ENCODE measurements at places on chromosomes 4 and X.

- DNase-seq = no peak
These were observed 98.2 kb downstream of the HS6ST2 start for GRCh38 chrX:132860200-132860599.

- DNase-seq = no peak
These were observed 53.5 kb downstream of the TMEM131L start for GRCh38 chr4:153519687-153520086.

- no peak for DNase-seq
These were observed 95.2 kb upstream of the RPS6KA3 start for GRCh38 chrX:20361890-20362262.

DNA sequence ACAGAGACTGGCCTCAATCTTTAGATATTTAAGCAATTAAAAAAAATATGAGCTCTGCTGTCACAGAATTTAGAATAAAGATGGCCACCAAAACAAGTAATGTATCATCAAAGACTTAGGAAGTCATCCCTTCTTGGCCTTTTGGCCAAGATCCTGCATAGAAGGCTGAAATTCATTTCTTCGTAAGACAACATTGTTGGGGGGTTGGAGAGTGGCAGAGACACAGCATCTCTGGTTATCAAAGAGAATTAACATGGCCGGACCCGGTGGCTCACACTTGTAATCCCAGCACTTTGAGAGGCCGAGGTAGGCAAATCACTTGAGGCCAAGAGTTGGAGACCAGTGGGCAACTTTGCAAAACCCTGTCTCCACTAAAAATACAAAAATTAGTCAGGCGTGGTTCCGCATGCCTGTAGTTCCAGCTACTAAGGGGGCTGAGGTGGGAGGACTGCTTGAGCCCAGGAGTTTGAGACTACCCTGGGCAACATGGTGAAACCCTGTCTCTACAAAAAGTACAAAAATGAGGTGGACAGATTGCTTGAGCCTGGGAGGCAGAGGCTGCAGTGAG lies 4.0 kb downstream of the PPM1K start:
- DNase-seq = no peak

DNA sequence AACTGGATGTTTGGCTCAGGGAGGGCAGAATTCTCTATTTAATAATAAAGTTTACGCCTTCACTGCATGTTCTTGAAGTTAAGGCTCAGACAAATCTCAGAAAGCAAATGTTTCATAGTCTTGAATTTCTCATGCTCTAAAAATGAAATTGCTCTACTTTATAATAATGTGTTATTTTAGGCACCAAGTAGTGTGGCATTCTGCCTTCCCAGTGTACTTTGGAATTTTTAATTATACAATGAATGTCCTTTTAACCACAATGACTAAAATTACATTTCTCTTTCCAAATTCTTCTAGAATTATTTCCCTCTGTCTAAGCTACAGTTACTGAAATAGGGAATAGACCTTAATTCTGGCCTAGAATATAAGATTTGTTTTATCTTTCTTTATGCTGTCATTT lies 97.9 kb upstream of the PDE5A start:
- no peak for DNase-seq

GRCh38 chr4:125042041-125042440 lies 272.7 kb upstream of the FAT4 start:
- DNase-seq = no peak

GRCh38 chr4:182185491-182185890 lies 57.7 kb upstream of the TENM3 start:
- DNase-seq = no peak

DNA sequence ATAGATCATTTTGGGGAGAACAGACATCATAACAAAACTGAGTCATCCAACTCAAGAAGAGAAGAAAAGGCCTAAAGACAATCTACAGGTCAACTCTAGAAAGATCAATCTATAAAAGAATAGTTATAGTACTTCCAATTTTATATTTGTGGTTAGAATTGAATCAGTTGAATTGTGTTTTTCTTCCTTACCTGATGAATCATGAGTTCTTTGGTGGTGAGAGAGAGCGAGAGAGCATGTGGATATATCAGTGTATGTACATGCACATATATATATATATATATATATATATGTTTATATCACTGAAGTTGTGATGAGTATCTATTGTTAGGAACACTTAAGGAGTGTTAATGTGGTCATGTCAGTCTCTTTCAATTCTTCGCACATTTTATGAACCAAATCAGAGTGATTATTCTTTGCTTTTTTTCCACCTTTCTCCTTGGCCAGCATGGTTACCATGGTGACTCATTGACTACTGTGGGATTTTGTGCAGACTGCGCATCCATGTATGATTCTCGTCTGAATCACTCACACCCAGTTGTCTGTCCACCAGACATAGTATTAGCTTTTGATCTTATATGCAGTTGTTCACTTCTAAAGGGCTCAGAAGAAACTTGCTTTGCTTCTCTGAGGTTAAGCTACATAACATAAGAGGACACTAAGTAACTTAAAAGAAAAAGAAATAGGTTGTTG lies 90.4 kb upstream of the RAB40AL start:
- DNase-seq = no peak

- DNase-seq = no peak
These were observed 32.9 kb upstream of the GPR78 start for GRCh38 chr4:8547108-8547911.

DNA sequence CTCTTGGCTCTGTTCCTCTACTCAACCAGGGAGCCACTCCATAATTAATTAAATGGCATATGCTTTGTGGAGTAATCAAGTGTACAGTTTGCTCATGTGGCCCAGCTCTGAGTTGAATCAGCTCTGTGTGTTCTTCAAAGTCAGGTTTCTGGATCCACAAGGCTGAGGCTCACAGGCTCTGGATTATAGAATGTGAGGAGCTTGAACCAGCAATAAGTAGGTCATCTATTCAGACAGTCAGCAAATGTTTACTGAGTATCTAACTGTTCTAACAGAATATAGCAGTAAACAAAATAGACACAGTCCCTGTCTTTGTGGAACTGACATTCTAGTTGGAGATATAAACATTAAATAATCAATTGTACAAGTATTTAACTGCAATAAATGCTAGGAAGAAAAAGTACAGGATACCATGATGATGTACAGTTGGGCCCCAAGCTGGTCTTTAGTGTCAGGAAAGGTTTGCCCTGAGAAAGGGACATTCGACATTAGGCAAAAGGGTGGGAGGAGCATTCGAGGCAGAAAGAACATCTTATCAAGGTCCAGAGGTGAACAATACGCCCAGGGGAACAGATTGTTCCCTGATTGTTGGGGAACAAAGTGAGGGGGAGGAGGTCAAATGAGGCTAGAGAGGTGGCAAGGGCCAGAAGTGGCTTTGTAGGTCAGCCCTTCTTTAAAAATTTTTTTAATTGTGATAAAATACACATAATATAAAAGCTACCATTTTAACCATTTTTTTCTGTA lies 20.5 kb upstream of the TSR2 start:
- DNase-seq = no peak

DNA sequence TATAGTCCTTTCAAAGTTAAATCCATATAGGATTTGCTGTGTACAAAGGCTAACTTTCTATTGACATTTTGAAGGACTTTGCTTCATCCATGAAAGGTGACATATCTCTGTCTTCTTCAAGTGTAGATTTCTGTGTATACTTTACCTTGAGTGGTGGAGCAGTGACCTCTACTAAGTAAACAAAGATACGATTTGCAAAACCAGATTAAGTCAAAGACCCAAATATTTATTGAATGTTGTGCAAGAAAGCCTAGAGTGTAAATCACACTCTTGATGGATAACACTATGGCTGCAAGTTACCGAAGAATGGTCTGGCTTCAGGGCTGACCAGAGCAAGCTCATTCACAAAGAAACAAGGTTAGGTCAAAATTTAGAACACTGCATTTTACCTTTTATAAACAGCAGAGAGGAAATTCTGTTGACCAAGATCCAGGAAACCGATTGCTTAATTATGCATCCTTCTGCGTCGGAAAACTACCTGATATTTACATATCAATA lies 5.4 kb upstream of the FGG start:
- DNase-seq = no peak

DNA sequence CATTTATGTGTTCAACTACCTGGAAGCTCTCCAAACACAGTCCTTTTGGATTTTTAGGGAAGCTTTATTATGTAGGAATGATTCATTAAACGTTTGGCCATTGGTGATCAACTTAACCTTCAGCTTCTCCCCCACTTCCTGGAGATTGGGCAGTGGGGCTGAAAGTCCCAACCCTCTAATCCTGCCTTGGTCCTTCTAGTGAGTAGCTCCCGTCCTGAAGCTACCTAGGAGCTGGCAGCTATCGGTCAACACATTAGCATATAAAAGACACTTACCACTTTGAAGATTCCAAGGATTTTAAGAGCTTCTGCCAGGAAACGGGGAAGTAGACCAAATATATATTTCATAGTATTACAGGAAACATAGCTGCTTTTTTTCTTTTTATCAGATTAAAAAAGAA lies 69.7 kb downstream of the MCUB start:
- DNase-seq = no peak

GRCh38 chr4:125482822-125483221 lies 168.1 kb downstream of the FAT4 start:
- DNase-seq = no peak

DNA sequence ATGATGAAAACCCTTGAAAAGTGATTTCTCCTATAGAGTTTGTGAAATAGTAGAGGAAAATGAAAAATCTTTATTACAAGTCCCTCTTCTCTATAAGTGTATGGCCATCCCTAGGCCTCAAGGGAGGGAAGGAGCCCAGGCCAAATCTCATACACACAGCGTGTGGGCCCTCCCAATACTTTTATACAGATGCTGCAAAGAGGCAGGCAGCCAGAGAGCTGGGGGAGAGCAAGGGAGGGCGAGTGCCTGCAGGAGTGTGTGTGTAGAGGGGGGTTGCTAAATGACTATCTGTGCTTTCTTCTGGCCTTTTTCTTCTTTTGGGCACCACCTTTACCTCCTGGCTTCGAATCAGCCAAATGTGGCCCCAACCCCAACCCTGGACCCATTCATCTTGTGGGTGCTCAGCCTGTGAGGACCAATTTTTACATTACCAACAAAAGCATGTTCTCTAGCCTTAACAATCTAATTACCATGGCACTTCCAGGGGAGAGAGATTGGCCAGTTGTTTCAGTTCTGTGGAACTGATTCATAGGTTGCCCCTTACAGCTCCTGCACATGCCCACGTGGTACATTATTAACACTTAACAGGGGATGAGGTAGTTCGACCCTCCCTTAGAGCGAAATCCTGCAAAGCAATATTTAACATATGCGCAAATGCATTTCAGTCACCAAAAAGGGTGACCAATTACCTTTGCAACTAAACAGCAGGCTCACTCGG lies 2.0 kb downstream of the GPC3 start:
- no peak for DNase-seq

DNA sequence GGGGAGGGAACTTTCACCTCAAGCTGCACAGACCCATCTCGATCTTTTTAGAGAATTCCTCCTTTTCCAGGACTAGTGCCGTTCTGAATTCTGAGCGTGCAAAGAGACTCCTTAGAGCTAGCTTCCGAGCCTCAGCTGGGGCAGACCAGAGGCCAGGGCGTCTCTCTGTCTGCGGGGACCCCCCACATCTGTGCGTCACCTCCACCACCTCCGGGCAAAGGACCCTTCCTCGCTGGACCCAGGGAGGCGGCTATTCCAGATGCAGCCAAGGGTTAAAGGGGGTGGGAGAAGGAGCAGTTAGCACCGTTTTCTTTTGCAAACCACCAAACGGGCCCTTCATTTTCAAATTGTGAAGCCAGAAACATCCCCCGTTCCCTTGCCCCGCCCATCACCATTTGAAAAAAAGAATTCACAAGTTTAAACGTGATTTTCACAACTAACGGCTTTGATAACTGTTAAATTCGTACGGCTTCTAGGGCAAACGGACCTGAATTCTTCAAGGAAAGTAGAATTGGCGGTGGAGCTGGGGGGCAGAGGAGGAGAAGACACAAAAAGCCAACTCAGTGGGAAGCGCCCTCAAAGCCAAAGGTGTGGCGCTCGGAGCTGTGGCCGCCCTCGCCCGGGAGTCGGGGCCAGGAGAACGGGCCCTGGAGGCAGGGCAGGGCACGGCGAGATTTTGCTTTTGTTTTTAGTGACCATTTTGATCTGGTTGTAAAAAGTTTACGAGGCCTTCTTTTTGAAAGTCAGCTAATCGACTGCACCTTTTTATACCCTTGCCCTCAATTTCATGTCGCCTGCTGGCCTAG lies 3.3 kb upstream of the PDGFRA start:
- DNase-seq = no peak

- DNase-seq = no peak
These were observed 53.0 kb upstream of the ATOH1 start for GRCh38 chr4:93775551-93775950.

DNA sequence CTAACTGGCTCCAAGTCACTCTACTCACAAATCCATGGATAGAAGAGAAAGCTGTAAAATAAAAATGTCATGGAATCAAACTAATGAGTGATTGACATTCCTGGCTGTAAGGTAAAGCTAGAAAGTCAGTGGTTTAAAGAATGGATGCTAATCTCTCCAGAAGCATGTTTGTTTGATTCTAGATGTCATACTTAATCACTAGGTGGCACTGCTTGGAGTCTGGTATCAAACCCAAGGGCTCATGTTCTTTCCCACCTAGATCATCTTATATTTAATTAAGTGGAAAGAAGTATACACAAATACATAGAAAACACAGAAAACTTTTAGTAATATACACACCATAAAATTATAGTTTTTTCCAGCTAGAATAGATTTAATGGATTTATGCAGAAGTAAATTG lies 2666.6 kb downstream of the PCDH7 start:
- no peak for DNase-seq

GRCh38 chr4:164481306-164482091 lies 272.4 kb upstream of the SMIM31 start:
- no peak for DNase-seq

DNA sequence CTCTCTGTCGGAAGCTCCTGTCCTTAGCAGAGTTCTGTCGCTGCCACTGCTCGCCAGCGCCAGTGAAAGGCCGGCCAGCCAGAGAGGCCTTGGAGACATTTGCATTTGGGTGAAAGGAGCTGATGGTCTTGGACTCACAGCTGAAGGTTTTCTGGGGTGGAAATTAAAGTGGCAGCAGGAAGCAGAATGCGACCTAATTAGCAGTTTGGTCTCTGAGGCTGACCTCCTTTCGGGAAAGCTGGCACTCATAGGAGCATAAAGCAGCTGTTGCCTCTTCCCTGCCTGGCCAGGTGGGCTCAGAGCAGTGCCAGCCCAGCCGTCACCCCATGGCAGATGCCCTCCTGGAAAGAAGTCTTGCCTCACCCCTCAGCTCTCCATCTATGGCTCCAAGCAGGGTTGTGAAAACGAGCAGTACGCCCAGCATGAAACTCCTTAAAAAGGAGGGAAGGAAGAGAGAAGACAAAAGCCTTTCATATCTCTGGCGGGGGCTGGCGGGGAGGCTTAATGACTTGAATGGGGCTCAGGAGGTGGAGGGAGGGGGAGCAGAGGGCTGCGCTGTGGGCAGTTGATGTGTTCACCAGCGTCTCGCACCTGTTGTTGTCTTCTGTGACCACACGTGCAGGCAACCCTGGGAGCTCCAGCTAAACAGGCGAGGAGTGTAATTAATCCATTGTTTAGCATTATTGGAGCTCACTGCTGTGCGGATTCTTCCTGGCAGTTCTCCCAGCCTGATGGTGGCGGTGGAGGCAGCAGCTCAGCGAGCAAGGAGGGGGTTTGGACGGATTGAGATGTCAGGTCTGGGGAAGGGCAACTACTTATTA lies 264.0 kb downstream of the MID1IP1 start:
- no peak for DNase-seq
